ENCODE measurements at places on chromosomes 6 and 20.

DNA sequence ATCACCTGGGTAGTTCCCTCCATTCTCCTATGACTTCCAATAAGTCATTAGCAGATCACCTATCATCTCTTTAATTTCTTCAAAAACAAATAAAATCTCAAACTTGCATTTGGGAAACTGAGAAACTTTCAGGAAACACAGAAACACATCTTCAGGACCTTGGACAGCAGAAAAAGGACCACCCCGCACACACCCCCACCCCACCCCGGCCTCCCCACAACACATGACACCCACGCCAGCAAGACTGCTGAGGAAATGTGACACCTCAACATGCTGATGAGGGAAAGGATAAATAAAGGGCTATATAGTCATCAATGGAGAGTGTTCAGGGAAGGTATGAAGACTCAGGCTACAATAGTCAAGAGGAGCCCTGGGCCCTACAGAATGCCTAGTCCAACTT is 15.6 kb upstream of the TRIM39 start:
- DNase-seq: no peak

DNA sequence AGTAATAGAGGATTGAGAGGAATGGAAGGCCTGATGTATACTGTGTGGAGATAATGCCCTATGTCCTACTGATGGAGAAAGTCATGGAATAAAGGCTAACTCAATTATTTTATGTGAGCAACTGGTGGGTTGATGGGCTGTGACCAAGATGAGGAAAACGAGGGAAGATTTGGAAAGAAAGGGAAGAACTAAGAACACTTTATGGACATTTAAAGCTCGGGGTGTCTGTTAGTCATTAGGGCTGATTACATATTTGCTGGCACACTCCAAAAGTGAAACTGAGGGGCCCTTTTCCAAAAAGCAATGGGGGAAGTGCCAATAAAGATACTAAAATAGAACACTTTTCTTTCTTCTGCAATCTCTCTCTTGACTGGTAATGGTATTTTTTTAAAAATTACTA is 439.5 kb downstream of the PLCB1 start:
- no peak for DNase-seq

DNA sequence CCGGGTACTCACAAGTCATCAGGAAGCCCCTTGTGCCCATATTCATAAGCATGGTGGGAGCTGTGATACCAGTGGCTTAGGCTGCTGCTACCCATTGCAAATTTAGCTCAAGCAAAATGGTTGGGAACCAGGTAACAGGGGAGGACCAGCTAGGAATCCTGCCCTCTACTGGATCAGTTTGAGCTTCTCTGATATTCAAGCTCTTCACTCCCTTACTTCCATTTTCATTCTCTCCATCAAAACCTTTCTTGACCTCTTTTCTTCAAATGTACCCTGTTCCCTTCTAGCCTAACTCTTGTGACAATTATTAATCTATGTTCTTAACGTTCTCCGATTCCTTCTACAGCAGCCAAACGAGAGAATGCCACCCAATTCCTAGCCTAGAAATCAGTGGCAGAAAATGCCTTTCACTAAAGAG is 9.7 kb downstream of the NOL7 start:
- no peak for DNase-seq

- DNase-seq: no peak
These were observed 18.4 kb downstream of the C6orf89 start for GRCh38 chr6:36904114-36904513.

DNA sequence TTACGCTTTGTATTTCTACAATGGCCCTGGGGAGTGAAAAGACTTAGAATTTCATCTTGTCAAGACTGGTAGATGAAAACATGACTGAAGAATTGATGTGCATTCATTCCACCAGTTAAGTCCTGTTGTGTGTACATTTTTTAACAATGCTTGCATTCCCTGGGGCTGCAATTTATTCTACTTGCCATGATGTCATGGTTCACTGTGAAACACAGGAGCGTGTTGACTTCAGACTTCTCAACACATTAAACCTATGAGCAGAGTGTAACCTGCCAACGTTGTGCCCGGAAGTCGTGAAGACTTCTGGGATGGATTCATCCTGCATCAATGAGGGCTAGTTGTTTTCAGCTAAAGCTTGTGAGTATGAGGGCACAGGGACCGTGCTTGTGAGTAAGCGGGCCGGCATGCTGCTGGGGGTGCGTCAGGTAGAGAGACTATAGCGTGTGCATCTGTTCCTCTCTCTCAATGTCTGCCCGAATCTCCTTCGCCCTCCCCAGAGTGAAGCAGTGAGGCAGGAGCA is 26.3 kb upstream of the RIMS4 start:
- no peak for DNase-seq

- no peak for DNase-seq
These were observed 31.0 kb upstream of the PTCHD4 start for GRCh38 chr6:48141975-48142374.

GRCh38 chr20:43959079-43959919 is 44.6 kb downstream of the TOX2 start:
- DNase-seq: no peak

GRCh38 chr20:47007826-47008655 is 113.4 kb downstream of the EYA2 start:
- DNase-seq: no peak

DNA sequence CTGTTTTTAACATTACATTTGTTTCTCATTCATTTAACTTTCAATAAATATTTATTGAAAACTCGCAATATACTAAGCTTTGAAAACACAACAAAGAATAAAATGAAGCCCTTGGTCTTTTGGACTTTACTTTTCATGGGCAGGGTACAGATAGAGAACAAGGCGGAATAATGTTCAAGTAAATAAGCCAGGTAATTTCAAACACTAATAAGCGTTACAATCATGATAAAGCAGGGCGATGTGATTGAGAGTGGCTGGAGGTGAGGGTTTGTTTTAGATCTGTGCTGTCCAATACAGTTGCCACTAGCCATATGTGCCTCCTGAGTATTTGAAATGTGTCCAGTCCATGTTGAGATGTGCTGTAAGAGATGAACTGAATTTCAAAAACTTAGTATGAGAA is 307.1 kb downstream of the ALDH8A1 start:
- DNase-seq: no peak

DNA sequence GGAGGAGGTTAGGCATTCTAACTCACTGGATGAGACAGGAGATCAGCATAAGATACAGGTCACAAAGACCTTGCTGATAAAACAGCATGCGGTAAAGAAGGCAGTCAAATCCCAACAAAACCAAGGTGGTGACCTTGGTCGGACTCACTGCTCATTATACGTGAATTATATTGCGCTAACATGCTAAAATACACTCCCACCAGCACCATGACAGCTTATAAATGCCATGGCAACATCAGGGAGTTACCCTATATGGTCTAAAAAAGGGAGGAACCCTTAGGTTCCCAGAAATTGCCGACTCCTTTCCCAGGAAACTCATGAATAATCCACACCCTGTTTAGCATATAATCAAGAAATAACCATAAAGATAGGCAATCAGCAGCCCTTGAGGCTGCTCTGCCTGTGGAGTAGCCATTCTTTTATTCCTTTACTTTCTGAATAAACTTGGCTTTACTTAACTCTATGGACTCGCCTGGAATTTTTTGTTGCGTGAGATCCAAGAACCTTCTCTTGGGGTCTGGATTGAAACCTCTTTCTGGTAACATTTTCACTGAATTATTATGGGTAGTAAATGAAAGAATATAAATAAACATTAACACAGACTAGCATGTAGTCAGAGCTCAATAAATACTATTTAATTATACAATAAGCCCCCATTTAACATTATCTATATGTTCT is 3.0 kb upstream of the LAMA4 start:
- DNase-seq: no peak

- no peak for DNase-seq
These were observed 99.5 kb downstream of the PHACTR1 start for GRCh38 chr6:12815884-12816600.

DNA sequence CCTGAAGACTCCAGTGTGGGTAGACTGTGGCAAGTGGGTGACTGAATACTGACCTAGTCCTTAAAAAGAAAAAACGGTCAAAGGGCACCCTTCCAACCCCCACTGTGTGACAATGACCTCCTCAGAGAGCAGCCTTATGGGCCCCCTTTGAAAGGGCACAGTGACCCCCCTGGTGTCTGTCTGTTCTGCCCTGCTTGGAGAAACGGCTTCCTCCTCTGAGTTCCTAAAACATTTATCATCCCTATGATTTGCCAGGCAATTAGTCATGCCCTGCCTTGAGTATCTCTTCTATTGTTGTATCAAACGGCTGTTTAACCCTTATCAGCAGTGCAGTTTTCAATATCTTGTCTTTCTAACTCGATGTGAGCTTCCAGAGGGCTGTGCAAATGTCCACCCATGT is 21.0 kb upstream of the STX16 start:
- no peak for DNase-seq

GRCh38 chr6:21219241-21219640 is 374.3 kb upstream of the SOX4 start:
- DNase-seq: no peak

GRCh38 chr20:39812116-39812515 is 850.0 kb downstream of the DHX35 start:
- DNase-seq: no peak

DNA sequence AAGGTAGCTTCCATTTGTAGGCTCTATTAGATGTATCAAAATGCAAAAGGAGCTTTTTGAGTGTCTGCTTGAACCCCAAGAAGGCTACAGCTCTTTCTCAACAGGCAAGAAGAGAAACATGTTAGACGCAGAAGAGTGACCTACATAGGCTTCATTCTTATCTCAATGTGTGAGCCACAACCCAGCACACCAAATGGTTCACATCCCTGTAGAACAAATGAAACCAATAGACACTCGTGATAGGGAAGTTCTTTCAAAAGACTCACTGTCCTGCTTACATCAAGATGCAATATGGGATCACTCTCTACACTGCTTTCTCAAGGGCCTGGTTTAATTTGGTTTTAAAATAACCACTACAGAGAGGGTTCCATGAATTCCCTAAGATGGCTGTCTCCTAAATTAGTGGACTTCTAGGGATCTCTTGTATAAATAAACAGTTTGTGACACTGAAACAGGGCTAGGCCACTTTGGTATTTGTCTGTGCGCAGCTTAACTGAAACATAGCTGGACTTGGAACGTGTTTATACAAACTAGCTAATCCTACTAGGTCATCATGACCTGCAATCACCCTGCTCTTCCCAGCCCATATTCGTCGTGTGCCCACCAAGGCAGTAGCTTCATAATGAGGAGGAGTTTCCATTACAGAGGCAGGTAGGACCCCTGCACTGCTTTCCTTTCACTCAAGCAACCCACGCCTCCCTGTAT is 225.4 kb upstream of the PREP start:
- DNase-seq: no peak

GRCh38 chr20:58014628-58015315 is 213.7 kb downstream of the ANKRD60 start:
- DNase-seq: no peak

GRCh38 chr6:7770111-7770510 is 44.2 kb downstream of the BMP6 start:
- no peak for DNase-seq

GRCh38 chr20:24986436-24987015 is 6.0 kb downstream of the APMAP start:
- DNase-seq: no peak

DNA sequence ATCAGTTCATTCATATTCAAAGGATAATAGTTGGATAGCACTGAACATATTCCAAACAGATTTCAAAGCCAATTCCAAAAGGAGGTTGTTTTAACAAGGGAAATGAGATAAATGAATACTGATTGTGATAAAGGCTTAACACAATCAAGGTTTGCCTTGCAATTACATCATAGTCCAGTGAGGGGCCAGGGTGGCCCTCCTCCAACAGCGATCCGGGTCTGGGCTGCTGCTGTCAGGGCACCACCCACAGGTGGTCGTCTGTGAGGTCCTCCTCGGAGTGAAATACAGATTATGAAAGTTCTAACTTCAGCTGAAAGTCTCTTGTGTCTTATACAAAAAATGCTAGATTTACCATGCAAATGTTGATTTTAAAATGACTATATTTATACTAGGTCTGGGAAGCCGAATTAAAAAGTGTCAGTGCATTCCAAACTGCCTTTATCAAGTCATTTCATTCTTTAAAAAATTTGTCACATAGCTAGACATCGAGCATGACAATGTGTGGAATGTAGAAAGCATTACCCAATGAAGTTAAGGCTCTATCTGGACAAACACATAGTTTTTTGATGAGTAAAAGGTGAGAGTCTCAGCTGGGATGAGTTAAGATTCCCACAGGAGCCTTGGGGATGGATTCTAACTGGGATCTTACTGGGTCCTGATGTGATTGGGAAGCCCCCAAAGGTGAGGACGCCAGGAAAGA is 65.9 kb upstream of the SLC22A23 start:
- no peak for DNase-seq

DNA sequence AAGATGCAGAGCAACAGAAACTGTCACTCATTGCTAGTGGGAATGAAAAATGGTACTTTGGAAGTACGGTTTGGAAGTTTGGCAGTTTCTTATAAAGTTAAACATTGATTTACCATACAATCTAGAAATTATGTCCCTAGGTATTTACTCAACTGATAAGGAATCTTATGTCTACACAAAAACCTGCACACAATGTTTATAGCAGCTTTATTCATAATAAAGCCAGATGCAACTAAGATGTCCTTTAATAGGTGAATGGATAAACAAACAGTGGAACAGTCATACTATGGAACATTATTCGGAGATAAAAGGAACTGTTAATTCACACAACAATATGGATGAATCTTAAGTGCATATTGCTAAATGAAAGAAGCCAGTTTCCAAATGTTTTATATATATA is 96.2 kb upstream of the SIRPA start:
- no peak for DNase-seq

DNA sequence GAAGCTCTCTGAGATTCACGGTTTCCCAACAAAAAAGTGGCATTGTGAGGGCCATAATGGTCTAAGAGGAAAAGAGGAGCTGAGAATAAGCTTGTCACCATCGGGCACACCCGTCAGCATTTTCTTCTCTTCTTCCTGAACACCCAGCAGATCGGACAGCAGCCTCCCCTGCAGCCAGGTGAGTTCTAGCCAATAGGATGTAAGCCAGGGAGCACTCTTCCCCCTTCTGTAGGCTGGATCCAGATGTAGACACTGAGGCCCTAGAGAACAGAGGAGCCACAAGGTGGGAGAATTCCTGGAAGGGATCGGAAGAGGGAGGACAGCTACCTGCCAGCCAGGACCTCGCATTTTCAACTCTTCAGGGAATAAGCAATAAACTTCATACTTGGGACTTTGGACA is 228.0 kb downstream of the SYNDIG1 start:
- no peak for DNase-seq

- no peak for DNase-seq
These were observed 1.7 kb upstream of the TMEM74B start for GRCh38 chr20:1186367-1186991.

DNA sequence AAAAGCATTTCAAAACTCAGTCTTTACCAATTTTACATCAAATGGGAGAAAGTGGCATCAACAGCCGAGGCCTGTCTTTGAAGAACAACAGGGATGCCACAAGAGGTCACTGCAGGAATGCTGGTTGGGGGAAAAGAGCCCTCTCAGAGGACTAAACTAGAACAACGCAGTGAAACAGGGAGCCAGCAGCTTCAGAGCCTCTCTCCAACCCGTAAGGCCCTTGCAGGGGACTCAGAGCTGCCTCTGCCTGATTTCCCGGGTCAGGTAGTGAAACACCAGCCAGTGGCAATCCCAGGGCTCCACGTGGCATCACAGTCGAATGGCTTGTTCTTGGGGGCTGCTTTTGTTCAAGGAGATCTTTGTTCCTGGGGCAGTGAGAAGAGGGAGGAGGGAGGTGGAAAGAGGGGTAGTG is 55.0 kb upstream of the KCNK16 start:
- no peak for DNase-seq

Data from stimulated activated CD4-positive, alpha-beta T cell treated with anti-CD3 and anti-CD28 coated beads, Interleukin-1b, Interleukin-23, amount 100 ng/mL, for 1 hour (primary cell).